Activated T-cell treated with anti-CD3 and anti-CD28 coated beads for 1 hour (primary cell): ENCODE measurements at places on chromosomes 6 and 20.

DNA sequence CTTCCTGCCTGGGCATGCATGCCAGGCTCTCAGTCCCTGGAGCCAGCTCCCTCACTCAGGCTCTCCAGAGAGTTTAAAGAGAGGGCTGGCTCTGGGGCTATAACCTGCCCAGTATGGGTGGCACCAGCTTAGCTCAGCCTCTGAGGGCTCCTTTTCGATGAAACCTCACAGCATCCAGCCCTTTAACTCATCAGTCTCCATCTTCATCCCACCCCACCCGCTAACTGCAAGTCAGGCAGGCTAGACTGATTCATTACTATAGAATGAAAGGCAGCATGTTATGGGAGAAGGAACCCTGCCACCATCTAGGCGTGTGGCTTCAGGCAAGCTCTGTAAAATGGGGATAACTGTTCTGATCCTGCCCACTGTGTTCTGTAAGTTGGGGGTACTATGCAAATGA is 53.5 kb downstream of the RAB44 start:
- DNase-seq: no peak

DNA sequence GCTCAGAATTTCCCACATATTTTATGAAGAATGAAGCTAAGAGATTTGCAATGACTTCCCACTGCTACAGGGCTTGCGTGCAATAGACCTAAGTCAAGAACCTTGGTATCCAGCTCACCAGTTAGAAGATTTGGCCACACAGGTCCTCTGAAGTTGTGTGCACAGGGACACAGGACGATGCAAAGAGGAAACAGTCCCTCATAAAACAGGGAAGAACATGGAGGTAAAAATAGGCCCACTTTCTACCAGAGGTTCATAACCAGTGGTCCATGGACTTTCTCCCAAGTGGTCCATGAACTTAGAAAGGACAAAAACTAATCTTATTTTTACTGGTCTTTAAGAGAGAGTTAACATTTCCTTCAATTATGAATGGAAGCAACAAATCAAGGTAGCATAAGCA is 1.3 kb downstream of the ZKSCAN4 start:
- no peak for DNase-seq

DNA sequence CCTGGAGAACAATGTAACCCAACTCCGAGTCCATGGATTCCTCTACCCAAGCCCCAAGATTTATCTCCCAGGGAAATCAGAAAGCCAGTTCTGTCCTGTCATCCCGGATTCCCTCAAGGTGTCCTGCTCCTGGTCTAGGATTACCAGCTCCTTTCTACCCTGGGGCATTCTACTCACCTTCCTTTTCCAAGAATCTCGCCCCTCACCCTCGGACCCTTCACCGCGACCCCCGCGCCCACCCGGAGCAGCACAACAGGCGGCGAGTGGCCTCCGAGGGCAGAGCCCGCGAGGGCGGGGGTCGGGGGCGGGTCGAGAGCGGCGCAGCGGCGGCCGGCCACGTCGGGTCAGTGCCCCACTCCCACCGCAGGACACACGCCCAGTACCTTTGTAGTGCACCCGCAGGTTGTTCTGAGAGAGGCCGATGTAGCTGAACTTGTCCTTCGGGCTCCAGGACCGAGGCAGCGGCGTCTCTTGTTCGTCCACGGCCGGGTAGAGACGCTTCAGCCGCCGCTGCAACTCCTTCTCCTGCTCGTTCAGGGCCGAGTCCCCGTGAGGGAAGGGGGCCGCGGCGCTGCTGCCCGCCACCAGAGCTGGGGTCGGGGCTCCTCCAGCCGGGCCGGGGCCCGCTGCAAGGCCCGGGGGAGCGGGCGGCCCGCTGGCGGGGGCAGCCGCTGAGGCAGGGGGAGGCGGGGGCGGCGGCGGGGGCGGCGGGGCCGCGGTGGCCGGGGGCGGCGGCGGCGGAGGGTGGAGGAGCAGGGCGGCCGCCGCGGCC is 897 bp downstream of the RANBP9 start:
- peak; percentile 16 for DNase-seq

DNA sequence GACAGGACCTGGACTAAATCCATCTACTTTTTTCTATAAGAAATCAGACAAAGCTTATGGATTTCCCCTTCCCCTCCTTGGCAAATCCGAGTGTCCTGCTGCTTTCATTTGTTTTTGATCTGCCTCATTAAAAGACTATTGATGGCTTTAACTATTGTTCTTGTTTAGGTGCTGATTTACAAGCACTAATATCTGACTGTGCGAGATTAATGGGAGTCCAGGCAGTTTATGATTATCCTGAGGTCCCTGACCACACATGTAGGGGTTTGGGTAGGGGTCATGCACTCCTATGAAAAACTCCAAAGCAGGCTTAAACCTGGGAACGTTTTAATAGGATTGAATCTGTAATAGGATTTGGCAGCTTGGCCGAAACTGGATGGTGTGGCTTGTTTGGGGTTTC is 317.5 kb upstream of the POU3F2 start:
- DNase-seq: no peak
